Fibroblast of skin of abdomen (primary cell): ENCODE measurements at places on chromosomes 2 and 18.

DNA sequence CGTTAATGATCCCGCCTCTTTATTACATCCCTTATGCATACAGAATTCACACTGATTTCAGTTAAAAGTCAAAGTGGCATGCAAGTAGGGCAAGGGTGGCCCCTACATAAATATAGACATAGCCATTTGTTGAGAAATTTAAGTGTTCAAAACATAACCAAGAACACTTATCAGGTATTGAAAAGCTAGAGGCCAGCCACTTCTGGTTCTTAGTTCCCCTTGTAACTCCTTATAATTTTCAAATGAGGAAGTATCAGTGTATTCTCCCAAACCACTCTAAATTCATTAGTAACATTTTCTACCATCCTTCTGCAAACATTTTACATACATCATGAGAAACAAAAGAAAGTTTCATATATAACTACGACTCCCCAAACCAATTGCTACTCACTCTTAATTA is 5.8 kb upstream of the ARL5A start:
- DNase-seq = no peak

GRCh38 chr2:25797620-25798488 is 80.4 kb downstream of the ASXL2 start:
- no peak for DNase-seq

DNA sequence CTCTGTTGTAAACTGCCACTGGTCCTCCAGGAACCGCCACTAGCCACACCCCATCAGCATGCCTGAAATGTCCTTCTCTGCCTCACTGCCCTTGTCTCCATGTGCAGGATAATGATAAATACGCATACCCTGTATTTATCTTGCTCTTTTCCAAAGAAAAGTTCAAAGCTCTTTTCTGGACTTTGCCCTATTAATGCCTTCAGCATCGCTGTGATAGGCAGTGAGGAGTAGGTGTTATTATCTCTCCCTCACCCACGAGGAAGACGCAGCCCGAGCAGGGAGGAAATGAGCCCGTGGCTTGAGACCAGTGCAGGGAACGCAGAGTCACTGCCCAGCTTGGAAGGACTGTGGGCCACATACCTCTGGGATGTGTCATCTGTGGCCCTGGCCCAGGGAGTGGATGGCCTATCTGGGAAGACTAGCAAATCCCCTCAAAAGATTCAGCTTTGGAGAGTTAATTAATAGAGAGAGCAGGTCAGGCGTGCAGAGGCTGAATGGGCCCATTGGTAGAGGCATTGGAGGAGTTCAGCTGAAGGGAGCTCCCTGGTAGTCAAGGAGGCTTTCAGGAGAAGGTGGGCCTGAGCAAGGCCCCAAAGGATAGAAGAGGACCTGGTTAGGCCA is 39.5 kb upstream of the MCFD2 start:
- peak; percentile 89 for DNase-seq

DNA sequence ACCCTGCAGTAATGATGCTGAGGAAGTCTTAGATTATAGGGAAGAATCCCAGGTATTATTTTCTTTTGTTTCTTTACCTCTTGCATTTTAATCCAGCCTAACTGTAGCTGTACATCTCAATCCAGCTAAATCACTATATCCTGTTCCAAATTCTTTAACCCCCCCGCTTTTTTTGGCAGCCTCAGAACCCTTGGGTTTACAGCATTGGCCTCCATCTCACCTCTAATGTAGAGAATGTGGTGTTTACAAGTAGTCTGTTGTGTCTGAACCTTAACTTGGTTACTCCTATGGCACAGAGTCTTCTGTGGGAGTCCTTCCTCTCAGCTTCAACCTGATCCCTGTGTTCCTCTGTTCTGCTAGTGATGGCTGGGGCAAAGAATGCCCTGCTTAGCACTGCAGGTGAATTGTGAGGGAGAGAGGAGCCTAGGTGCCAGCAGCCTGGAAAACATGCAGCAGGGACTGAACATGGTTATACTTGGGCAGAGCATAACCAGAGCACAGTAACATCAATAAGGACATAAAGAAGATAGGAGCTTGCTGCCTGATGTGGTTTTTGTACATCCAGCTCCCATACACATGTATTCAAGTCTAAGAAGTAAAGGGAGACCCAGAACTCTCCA is 130.2 kb downstream of the FAM124B start:
- DNase-seq = no peak

DNA sequence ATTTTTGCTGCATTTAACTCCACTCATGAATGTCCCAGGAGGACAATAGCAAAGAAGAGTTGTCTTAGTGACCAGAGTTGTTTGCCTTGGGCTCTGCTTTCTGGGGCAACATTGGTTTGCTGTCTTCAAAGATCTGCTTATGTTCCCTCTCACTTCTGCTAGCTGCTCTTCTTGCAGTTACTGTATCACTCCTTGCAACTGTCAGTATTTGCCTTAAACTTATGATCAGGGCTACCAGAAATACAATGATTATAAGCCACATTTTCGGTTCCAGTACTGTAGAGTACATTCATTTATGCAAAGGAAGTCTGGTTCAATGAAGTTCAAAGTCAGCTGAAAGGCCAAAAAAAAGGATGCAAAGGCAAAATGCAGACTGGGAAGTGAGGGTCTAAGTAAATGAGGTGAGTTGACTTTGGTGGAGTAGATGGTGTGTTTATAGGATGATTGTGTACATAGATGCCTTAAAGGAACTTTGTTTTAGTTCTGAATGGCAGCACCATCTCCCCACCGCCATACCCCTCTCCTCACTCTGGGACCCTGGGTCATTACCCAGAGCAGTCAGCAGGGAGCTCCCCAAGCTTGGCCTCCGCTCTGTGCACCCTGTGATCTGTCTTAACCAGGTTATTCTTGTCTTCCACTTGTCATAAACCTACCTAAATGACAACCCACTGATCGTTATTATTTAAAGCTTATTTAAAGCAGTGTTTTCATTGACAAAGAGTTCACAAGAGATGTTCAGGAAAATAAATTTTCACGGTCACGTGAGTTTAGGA is 236.0 kb downstream of the DOK6 start:
- DNase-seq = no peak

- DNase-seq = no peak
Observed at GRCh38 chr2:83369601-83370418, 1089.3 kb downstream of the SUCLG1 start.
